ENCODE measurements at places on chromosomes 12 and 14.

GRCh38 chr14:63764103-63764502, 36.2 kb upstream of the SGPP1 start:
- no peak for DNase-seq

- no peak for DNase-seq
Measured at GRCh38 chr14:73047808-73048207, 10.5 kb upstream of the RBM25 start.

DNA sequence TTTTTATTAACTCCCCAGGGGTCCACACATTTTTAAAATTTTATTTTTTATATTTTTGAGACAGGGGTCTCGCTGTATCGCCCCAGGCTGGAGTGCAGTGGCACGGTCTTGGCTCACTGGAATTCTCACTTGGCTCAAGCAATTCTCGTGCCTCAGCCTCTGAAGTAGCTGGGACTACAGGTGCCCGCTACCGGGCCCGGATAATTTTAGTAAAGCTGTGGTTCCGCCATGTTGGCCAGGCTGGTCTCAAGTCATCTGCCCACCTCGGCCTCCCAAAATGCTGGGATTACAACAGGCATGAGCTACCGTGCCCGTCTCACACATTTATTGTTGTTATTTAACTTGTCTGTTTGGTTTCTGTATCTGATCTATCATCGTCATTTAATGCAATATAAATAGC, 307.4 kb downstream of the TMTC2 start:
- no peak for DNase-seq

- no peak for DNase-seq
Measured at GRCh38 chr12:46402941-46403718, 30.6 kb upstream of the SLC38A2 start.

DNA sequence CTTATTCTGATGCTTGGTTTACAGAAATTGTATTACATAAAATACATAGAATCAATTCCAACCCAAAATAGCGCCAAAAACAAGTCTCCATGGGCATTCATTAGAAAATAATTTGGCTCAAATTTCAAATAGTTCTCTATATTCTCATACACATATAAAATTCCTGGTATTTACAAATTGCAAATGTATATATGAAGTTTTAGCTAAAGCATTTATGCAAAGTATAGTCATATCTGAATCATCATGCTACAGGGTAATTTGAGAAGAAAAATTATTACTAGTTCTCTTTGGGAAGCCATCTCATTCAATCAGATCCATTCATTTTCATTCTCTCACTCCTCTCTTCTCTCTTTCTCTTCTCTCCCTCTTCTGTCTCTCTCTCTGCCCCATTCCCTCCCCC, 257.8 kb downstream of the DPF3 start:
- no peak for DNase-seq

DNA sequence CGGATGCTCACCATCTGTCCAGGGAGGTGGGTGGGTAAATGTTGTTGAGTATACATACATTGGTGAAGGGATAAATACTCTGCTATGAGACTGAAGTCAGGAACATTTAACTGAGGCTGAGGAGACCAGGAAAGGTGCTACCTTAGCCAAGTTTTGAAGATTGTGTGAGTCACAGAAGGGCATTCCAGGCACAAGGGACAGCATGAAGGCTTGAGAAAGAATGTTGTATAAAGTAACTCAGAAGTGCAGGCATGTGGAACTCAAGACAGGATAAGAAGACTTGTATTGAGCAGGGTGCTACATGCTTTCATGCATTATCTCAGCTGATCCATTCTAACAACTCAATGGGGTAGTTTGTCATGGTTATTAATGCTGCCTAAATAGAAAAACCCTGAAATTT, 112.7 kb downstream of the IPO8 start:
- no peak for DNase-seq
